ENCODE measurements at places on chromosomes 3 and 15.

DNA sequence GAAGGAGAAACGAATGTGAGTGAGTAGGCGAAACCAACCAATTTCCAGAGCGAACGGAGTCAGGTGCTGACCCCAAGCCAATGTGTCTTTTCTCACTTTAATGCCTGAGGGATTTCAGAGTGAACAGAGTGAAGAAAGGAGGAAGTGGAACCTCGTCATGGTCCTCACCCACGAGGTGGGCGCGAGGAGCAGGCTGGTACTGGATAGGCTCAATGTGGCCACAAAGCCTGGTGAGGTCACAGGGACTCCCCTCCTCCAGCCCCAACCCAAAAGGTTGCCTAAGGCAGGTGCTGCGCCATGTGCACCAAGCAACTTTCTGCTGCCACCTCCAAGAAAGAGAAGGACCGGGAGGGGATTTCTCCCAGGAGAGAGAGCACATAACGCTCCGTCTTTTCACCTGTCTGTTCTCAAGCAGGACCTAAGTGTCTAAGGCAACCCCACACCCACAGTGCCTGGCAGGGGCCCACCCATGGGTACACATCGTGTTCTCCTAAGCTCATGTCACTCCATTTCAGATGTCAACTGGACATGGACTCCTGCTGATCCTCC, 3.8 kb downstream of the NRROS start:
- no peak for DNase-seq

DNA sequence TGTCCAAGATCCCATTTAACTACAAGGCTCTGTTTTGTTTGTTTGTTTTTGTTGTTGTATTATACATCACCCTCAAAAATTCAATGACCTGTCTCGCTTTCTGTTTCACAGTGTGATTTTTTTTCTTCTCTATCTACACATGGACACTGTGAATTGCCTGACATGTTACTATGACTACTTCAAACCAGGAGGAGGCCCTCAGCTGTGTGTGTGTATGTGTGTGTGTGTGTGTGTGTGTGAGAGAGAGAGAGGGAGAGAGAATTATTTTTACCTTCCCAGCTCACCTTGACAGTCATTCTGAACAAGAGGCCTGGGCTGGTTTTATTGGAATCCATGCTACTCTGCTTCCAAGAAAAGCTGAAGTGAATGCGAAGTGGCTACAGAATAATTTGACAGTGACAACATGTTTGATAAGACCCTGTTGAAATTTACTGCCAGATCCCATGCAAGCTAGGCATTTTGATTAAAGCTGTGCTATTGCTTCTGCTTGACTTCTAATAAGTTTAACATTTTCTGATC, 841.4 kb downstream of the NSUN3 start:
- DNase-seq: no peak

GRCh38 chr3:111737706-111738086, 121.4 kb upstream of the PHLDB2 start:
- DNase-seq: no peak

- DNase-seq: no peak
Measured at GRCh38 chr3:85790445-85791030, 831.7 kb downstream of the CADM2 start.

DNA sequence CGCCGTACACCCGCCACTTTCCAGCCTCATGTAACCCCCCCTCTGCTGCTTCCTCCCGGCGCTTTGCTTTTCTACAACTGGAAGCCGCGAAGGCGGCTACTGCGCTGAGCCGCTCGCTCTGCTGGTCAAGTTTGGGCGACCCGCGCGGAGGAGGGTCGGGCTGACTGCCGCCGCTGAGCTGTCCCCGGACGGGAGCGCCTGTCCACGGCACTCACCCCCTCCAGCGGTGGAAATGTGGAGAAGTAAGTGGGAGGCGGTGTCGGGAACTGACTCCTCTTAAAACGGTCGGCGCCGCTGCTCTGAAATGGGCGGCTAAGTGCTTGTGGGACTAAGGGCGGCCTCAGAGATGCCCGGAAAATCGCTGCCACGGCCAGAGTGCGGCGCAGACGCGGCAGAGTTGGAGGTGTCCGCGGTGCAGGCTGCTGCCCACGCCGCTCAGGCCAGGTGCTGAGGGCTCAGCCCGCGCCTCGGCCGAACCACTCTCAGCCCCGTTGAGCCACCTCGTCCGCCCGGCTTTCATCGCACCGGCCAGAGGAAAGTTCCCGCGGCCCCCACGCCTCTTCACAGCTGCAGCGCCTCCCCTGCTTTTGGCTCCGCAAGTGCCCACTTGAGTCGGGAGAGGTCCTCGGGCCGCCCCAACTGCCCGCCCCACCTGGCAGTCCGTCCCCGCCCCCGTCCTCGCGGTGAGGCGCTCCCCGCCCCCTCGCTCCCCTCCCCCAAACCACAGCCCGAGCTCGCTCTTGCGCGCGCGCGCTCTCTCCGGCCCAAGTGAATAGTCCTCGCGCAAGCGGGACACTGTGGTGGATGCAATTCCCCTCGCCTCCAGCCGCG, at the start of gene EPHA6:
Gene EPHA6, plus strand, starts transcription at position 775 of the 831 bp plus-strand sequence.
- no peak for DNase-seq

GRCh38 chr3:61673651-61674050, 112.3 kb downstream of the PTPRG start:
- no peak for DNase-seq

GRCh38 chr3:2311022-2311421, 212.4 kb downstream of the CNTN4 start:
- no peak for DNase-seq

DNA sequence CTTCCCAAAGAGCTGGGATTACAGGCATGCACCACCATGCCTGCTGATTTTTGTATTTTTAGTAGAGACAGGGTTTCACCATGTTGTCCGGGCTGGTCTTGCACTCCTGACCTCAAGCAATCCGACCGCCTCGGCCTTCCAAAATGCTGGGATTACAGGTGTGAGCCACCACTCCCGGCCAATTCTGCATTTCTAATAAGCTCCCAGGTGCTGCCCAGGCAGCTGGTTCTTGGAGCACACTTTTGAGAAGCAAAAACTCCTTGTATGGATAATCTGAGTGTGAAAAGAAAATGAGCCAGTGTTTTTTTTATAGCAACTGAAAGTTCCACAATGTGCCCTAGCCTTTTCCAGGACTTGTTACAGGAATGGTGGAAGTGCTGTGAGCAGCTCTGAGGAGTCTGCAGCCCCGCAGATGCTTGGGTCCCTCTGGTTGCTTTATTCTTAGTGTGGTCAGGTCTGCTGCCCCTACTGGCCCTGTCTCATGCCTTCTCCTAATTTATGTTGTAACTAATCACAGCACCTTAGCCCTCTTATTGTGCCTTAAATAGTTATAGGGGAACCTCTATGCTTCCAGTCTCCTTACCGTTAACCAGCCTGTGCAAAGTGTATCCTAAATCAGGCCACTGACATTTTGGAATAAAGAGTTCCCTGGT, 13.5 kb upstream of the KCNAB1 start:
- no peak for DNase-seq

GRCh38 chr3:197899833-197900478, 50.0 kb upstream of the RPL35A start:
- DNase-seq: no peak

GRCh38 chr3:133742351-133743091, 3.7 kb upstream of the TF start:
- no peak for DNase-seq

DNA sequence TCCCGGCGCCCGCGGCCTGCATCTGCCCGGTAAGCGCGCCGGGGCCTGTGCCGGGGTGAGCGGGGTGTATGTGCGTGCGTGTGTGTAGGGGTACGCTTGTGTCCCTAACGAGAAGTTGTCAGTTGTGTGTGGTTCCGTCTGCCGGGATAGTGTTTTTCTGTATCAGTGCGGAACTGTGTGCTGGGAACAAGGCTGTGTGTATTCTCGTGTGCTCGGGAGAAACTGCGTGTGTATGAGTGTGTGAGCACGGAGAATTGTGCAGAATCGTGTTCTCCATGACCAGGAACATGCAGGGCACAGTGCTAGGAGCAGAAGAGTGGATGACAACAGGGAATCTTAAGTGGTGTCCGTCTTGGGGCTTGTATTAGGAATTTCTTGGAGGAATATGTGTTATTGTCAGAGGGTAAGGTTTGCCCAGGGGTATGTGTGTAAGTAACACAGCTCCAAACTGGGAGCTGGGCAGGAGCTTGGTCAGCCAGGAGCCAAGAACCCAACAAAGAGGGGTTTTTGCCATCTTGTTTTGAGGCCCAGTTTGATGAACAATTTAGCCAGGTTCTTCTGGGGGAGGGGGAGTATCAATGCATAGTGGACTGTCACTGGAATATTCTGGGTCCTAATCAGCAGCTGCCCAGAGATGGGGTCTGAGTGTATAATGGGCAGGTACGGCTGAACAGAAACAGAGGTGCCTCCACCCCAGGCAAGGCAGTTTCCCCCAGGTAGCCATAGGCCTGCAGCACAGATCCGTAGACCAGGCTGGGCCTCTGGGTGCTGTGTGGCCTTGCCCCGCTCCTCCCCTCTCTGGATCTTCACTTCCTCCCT, 2.1 kb downstream of the ISL2 start:
- no peak for DNase-seq

DNA sequence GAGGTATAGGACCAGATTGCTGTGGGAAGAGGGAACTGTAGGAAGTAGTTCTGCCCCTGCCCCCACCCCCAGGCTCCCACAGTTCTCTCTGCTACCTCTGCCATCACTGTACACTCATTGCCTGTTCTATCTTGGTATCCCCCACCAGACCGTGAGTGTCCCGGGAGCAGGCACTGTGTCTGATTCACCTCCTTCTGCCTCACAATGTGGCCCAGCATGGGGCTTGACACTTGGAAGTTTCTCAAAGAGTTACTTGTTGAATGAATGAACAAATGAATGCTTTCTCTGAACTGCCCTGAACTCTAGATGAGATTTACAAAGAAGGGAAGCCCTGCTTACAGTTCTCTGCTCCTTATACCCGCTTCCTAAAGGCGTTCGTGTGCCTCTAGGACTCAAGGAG, 27.1 kb upstream of the PIK3CB start:
- DNase-seq: no peak

- DNase-seq: no peak
Measured at GRCh38 chr3:62873761-62874710, 1.2 kb downstream of the CADPS start.

GRCh38 chr3:195803289-195803908, 8.3 kb downstream of the MUC4 start:
- no peak for DNase-seq

GRCh38 chr15:45855210-45855906, 220.5 kb downstream of the SQOR start:
- DNase-seq: no peak

GRCh38 chr3:148816427-148816826, 11.2 kb upstream of the CPB1 start:
- DNase-seq: no peak

DNA sequence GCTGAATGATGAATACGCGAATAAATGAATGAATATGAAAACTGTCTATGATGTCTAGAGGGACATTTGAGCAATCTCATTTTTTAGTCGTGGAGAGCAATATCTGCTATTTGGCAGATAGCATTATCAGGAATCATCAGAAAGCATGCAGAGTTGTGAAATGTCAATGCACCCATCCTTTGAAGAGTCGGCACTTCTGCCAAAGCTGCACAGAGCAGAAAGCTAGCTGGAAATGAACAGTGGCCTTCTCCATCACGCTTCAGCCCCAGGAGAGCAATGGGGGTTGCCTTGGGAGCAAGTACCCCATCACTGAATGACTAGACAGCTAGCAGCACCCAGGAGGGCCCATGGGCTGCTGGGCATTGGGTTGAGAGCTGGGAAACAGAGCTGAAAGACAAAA, 69.1 kb upstream of the PROK2 start:
- DNase-seq: no peak

- no peak for DNase-seq
Measured at GRCh38 chr15:61558172-61559136, 329.4 kb upstream of the RORA start.

DNA sequence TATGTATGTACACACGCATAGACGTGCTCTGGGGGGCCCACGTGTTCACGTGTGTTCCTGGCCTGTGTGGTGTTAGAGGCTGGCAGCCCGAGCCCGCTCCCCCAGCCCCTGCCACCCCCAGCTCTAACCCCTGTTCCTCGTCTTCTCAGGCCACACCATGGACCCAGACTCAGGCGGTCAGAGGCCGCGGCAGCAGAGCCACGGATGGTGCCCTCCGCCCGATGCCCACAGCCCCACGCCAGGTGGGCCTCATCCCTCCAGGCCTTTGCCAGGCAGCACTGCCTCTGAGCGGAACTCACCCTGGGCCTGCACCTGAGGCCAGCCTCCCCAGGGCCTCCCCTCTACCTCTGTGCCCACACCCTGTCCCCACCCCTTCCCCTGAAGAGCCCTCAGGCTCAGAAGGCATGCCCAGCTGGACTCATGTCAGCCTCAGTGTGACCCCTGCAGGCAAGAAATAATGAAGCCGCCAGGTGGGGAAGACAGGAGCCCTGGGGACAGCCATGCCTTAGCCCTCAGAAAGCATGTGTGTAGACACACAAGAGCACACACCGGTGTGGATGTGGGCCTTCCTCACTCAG, 16.4 kb upstream of the GNAT1 start:
- DNase-seq: no peak

- no peak for DNase-seq
Measured at GRCh38 chr15:46131876-46132275, 497.0 kb downstream of the SQOR start.

GRCh38 chr15:79682285-79682684, 214.5 kb downstream of the MTHFS start:
- no peak for DNase-seq

DNA sequence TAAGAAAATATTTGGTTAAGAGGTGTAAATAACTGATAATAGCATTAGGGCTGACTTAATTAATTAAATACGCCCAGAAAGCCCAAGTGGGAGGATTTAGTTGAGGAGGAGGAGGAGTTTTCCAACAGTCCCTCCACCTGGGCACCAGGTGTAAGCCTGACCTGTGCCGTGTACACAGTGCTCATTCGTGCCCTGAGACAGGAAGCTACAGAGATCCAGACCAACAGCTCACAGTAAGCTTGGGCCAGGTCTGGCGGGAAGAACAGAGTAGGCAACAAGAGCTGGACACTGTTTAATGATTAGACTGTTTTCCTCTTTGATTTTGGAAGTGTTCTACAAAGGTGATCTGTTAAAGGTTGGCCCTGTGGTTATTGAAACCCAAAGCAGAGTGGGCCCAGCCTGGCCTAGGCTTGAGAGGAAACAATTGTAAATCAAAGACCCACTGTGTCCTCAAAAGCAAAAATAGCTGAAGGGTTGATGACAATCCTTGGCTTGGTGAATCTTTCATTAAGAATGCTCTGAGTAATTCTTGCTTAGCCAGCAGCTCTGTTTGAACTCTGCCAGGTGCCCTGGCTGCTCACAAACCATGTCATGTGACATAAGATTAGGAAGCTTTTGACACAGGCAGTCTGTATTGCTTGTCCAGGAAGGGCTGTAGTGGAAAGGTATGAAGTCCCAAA, 13.8 kb downstream of the SQOR start:
- DNase-seq: no peak

All from stimulated activated CD8-positive, alpha-beta memory T cell treated with anti-CD3 and anti-CD28 coated beads, Interleukin-7, amount 100 ng/mL, for 1 hour (primary cell).